ENCODE measurements at places on chromosomes 3 and 15.

DNA sequence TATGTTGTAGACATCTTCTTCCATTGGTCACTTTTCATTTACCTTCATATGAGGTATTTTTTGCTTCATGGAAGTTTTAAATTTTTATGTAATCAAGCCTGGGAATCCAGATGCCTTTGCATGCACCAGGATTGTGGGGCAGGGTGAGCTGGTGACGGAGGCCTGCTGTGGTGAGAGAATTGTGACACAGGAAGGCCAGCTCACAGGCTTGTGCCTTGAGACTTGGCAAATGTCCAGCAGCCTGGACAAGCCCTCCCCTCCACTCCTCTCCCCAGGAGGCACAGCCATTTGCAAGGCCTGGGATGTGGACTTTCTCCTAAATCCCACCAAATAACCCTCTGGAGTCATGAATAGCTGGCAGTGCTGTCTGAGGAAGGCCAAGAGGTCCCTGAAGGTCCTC, 67.4 kb downstream of the RHCG start:
- DNase-seq: no peak

DNA sequence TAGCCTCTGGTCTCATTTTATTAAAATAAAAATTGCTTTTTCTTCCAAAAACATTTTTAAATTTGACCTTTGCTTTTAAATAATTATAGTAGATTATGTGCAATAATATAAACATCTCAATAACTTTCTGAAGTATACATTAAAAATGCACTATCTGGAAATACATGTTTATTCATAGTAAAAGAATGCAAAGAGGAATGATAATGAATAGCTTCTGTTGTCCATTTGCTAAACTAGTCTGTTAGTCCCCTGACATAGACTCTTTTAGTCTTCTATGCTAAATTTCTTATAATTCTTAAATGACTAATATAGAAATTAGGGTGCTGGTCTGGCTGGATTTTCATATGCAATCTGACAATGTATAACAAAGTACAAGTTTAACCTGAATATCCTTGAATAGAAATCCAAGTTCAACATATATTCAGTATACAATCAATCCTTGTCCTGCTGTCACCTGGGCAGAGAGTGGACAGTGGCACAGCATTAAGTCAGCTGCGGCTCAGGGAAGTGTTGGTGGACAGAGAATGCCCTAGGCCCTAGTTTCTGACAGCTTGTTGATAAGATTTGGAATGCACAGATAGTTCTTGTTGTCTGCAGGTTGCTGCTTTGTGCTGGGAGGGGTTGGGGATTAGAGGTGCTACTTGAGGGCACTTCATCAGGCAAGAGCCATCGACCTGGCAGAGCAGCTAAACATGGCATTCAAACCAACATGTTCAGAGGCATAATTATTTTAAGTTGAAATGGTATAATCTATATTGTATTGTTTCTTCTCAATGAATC, 161.7 kb downstream of the MBNL1 start:
- no peak for DNase-seq

DNA sequence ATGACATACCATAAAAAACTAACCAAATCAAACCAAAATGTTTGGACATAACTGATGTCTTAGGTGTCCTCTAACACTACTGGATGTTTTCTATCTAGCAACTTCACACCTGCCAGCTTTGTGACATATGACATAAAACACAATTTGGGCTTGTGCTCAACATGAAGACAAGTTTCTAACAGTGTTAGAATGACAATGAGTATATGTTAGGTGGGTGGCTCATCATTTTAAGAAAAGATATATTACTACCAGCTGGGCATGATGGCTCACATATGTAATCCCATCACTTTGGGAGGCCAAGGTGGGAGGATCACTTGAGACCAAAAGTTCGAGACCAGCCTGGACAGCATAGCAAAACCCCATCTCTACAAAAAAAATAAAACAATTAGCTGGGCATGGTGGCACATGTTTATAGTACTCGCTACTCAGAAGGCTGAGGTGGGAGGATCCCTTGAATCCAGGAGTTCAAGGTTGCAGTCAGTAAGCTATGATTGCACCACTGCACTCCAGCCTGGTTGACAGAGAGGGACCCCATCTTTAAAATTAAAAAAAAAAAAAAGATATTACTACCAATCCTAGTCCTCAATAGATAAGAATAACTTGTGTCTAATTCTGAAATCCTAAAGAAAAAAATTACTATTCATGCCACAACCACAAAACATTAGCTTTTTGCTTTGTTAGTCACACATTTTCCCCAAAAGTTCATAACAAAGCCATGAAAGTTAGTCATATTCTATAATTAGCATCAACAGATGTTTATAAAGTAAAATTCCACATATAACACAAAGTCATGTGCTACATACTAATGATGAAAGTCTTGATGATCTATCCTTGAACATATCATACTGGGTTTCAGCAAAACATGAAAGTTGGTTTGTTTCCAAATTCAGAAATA, 59.9 kb downstream of the LRRFIP2 start:
- DNase-seq: no peak

DNA sequence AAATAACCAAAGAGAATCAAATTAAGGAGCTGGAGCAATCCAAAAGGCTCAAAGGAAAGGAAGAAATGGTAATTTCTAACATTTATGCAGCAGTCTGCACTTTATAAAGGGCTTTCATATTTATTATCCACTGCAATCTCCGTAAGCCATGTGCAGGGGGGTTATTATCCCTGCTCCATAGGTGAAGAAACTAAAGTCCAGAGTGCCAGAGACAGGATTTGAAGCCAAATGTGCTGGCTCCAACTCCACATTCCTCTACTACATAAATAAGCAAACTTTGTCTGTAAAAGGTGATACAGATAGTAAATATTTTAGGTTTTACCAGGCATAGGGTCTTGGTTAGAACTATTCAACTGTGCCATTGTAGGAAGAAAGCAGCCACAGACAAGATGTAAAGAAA, 221.4 kb downstream of the MINAR1 start:
- DNase-seq: no peak

GRCh38 chr15:85168642-85169173, 187.1 kb downstream of the PDE8A start:
- no peak for DNase-seq

DNA sequence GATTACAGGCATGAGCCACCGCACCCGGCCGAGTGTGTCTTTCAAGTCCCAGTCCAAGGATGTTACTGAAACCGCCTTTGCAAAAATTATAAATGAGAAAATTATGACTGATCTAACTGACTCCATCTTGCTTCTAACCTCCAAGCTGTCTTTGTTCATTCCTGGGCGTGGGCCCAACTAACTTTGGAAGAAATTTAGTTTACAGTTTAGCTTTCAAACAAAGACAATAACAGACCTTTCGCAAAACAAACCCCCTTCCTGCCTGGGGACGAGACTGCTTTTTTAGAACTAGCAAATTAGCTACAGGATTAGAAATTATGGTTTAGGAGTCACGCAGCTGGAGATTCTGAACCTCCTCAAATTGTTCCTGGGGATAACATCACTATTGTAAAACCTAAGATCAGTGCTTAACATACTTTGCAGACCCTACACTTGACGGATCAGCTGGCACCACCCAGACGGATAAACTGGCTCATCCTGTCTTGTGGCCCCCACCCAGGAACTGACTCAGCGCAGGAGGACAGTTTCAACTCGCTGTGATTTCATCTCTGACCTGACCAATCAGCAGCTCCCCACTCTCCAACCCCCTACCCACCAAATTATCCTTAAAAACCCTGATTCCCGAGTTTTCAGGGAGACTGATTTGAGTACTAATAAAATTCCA, 23.8 kb downstream of the NANOGP8 start:
- no peak for DNase-seq

Measured in globus pallidus (tissue), 1 donor.